Stimulated activated CD8-positive, alpha-beta memory T cell treated with anti-CD3 and anti-CD28 coated beads, Interleukin-7, amount 100 ng/mL, for 4 hours (primary cell): ENCODE measurements at places on chromosomes 3 and 15.
A peak's percentile ranks its signal among the peaks of the same experiment; 100 is the strongest.

GRCh38 chr15:65068403-65068788 lies 605 bp upstream of the RASL12 start:
- DNase-seq: no peak

DNA sequence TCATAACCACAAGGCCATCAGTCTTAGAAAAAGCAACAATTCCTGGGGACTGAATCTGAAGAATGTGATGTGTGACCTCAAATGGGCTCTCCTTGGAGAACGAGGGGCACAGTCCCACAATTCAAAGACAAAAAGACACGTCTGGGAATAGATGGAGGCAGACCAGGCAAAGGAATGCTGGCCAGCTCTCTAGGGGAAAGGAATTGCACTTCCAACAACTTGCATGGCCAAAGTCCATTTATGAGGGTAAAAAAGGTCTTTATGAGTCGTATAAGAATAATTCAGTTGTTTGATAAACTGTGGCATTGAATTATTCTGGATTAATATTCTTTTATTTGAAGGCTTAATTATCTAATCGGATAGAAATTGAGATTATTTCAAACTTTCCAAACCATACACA lies 180.5 kb upstream of the FEZF2 start:
- DNase-seq: no peak

DNA sequence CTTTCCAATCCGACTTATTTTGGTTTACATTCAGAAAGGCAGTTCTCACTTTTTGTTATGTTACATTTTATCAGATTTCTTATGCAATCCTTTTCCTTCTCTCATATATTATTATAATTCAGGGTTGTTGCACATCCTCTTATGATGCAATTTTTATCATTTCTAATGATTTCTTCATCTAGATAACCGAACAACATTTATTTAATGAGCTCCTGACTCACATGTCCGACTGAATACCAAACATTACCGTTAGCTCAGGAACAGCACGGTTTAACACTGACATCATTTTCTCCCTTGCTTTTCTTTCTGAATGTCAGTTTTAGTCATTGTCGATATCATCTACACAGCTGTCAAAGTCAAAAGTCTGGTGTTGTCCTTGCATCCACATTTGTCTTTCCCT lies 199.2 kb downstream of the BCHE start:
- DNase-seq: no peak

DNA sequence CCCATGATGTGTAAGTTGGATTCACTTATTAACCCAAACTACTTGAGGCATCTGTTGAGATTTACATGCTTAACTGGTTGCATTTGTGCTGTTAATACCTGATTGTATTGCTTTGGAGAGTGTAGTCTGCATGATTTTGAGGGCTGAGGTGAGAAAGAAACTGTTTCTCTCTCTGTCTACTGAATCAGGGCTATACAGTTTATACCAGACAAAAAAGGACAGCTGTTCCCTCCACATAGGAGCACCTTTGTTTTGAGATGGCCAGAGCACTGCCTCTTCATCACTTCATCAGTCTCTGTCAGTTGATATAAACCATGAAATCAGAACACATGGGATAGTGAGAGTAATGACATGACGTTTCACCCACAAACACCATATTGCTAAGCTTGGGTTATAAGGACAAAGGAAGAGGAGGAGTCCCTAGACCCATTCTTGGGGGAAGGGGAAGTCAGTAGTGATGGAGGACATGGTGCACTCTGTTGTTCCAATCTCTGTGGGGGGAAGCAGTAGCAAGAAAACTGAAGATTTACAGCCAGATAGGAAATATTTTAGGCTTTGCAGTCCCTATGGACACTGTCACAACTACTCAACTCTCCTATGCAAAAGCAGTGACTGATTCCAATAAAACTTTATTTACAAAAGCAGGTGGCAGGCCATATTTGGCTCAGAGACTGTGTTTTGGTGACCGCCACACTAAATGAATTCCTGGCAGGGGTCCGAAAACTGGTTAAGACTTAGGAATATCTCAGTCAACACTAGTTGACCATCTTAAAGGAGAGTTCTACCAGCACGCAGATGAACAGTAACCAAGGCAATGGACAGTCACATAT lies 123.9 kb upstream of the NR2E3 start:
- no peak for DNase-seq

DNA sequence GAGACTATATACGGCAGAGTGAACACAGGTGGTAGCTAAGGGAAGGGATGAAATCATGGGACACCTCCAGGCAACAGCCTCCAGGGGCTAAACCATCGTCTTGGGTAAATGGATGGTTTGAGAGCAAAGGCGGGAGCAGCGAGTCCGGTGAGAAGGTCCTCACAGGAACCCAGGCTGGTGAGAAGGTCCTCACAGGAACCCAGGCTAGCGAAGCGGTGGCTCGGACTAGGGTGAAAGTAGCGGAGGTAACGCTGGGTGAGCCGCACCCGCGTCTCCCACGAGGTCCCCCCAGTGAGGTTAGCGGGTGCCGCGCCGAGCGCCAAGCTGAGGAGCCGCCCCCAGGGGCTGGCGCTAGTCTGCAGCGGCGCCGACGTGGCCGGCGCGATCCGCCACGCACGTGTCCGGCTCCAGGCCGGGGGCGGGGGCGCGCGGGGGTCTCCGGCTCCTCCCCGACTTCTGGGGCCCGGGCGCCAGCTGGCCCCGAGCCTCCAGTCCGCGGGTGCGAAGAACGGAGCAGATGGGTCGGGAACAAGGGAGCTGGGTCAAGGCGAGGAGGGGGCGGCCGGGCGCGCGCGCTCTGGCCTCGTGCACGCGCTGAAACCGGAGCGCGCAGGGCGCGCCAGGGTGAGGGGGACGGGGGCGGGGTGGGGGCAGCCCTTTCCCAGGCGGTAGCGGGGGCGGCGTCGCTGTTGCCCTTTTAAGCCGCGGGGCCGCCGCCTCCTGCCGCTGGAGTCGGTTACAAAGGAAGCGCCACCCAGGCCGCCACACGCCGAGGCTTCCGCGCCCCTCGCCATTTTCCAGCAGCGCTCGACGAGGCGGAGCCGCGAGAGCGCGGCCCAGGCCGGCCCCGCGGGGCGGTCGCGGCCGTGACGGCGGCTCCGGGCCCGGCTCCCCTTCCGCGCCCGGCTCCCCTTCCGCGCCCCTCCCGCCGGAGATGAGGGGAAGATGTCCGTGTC lies at the start of gene UBE2Q2:
UBE2Q2 (plus strand) TSS at position 726 of the 956 bp plus-strand sequence; CDS start at position 946, 220 bp downstream.
- DNase-seq: peak; percentile 56
